ENCODE measurements at places on chromosomes 5 and 9.

- DNase-seq, result no peak
These were observed 35.4 kb downstream of the DOCK8 start for GRCh38 chr9:250039-250438.

GRCh38 chr5:96717874-96718273 lies 55.7 kb downstream of the CAST start:
- DNase-seq, result no peak

- DNase-seq, result no peak
These were observed 27.6 kb downstream of the TPPP start for GRCh38 chr5:665541-665955.

DNA sequence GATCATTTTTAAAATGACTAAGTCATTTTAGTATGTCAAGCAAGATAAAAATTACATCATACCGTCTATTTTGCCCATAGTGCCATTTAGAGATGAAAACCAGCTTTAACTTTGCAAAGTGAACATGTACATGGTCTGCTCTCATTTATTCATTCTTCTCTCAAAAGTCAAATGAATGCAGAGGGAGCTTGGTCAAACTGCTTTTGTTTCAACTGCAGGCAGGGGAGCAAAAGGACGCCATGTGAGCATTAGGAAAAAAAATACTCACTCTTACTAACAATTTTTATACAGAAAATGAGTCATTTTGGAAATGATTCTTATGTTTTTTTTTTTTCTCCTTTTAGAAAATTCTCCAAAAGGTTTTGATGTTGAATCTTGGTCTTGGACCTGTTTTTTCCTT lies 15.7 kb downstream of the SCGB3A1 start:
- DNase-seq, result no peak

DNA sequence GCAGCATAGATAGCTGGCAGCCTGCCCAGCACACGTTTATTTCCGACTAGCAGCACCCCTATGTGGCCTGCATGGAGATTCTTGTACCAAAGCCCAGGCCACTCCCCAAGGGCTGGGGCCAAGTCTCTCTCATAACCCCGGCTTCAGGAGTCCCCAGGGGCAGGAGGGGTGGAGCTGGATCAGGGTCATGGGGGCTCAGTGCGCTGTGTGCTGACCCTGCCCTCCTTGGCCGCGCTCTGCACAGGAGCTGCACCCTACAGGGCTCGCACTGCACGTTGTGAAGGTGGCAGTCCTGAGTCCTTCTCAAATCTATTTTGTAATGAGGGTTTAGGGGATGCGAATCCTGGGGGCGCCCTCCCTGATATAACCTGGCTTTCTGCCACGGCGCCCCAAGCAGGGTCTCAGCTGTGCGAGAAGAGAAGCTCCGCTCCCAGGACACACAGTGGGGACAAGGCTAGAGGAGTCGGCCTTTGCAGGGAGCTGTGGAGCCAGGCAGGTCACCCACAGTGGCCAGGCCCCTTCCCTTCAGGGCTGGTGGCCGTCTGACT lies 28.6 kb downstream of the NKD2 start:
- no peak for DNase-seq

GRCh38 chr9:133490865-133491655 lies 12.2 kb upstream of the SLC2A6 start:
- DNase-seq, result no peak

DNA sequence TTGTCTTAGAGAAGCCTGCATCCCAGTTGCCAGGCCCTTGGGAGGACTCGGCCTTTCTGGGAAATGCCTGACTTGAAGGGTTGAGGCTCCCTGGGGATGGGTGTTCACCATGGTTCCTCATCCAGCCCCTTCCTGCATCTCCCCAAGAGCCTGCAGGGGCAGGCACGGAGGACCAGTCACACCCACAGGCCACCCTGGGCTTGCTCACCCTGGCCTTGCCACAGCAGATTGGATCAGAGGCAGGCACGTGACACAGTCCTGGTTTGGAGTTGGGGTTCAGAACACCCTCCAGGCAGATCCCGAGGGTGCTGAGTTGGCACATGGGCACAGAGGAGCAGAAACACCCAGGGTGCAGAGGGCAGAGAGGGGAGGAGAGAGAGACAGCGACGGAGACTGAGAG lies 286.1 kb downstream of the PBX3 start:
- DNase-seq, result no peak

DNA sequence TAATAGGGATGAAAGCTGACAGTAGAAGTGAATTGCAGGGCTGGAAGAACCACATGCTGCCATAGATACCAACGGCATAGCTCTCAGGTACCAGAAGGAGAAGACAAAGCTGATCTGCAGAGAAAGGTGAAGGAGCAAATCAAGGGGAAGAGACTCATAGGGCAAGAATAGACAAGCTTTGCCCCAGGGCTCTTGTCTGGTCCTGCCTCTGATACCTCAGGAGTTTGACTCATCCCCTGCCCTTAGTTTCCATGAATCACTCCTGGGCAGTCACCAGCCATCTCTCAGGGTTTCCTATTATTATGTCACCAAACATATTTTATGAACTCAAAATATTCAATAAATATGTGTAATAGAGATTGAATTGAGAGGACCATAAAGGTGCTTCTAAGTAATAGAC lies 800.9 kb downstream of the DNAH5 start:
- DNase-seq, result no peak

DNA sequence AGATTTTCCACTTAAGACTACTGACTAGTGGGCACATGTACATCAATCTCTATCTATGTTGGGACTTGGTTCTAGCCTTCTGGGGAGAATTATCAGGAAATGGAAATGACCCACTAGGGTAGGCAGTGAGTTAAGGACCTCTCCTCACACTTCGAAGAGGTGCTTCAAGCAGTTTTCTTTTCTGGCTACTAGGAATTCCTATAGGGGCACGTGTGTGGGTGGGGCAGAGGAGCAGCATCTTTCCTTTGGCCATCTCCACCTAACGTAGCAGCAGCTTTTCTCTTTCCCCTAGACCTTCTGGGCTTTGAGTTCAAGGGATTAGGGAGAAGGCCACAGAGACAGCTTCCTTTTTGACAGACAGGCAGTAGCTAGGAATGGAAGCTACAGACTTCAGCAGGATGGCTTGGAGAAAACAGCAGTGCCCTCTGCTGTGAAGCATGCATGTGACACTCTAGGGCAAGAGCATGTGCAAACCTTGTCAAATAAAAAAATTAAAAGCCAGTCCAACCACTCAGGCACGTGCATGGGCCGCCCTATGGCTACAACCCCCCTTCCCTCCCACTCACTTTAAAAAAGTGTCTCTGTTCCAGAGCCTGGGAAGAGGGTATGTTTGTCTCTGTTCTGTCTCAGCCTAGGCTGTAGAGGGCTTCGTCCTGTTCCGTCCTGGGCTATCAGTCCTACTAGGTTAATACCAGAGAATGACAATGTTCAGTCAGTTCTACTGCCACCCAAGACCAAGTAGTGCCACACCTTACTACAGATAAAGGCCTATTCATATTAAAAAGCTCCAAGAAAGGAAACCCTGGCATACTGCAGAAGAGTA lies 8.7 kb upstream of the GFRA3 start:
- DNase-seq, result no peak

GRCh38 chr9:34559624-34560455 lies 29.7 kb downstream of the CNTFR start:
- DNase-seq, result no peak

GRCh38 chr5:76920491-76920890 lies 32.4 kb upstream of the CRHBP start:
- no peak for DNase-seq

GRCh38 chr5:115599502-115599901 lies 2.8 kb downstream of the TICAM2 start:
- DNase-seq, result no peak

GRCh38 chr5:31767335-31768031 lies 128.6 kb downstream of the PDZD2 start:
- no peak for DNase-seq

- no peak for DNase-seq
These were observed 154.4 kb downstream of the AUH start for GRCh38 chr9:91207397-91207728.

GRCh38 chr9:89543621-89544278 lies 45.8 kb upstream of the SEMA4D start:
- DNase-seq, result no peak

DNA sequence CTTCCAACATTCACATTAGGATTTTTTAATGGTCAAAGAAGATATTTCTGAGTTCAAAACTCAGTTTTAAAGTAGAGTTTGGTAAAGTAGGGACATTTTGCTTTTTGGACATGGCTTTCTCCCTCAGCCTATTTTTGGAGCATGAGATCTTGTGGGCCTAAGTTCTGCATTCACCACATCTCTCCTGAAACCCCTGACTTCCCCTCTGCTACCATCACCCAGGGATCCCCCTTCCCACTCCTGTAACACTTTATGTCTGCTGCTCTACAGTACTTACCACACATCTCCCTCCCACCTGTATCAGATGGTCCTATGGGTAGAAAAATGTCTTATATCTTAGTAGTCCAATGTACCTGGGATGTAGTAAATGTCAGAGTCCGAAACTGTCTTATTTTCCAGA lies 48.2 kb upstream of the JAK2 start:
- DNase-seq, result no peak

DNA sequence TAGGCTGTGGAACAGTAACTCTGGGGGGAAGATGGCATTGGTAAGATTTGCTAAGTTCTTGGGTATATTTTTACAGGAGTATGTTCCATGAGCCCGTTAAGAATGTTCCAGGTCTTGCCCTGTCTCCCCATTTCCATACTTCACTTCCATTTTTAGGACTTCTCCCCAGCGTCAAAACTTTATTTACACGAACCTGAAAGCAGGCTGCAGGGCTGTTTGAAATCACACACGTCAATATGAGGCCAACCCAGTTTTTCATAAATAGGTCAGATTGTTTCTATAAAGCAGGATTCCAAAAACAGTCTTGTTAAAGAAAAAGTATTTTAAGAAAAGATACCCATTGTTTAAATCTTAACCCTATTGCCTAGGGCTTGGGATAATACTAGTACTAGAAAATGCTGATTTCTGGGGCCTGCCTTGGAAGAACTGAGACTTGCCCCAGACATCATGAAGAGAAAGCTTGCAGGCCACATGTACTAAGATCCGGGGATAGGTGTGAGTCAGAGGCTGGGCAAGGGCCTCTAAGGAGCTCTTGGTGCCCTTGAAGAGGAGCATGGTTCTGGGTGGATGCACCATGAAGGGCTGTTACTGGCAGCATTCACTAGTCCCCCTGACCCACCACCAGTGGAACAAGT lies 24.2 kb downstream of the TRIO start:
- DNase-seq, result no peak

- no peak for DNase-seq
These were observed 102.0 kb upstream of the DMAC1 start for GRCh38 chr9:7901621-7902020.

DNA sequence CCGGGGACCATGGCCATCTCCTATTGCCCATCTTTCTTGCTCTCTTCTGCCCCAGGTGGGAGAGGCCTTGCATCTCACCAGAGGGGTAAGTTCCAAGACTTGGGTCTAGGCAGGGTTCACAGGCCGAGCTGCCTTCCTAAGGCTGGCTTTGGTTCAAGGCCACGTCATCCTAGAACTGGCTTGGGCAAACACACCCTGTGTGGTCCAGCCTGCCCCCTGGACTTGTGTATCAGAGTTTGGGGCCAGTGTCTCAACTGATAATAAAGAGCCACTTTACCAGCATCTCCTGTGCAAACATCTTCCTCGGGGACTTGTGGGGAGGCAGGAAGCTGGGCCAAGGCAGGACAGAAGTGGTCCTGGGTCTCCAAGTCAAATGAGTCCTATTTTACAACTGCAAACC lies 17.8 kb downstream of the BOD1 start:
- DNase-seq, result no peak

- DNase-seq, result no peak
These were observed 242.1 kb downstream of the HSPA4 start for GRCh38 chr5:133293960-133294359.

DNA sequence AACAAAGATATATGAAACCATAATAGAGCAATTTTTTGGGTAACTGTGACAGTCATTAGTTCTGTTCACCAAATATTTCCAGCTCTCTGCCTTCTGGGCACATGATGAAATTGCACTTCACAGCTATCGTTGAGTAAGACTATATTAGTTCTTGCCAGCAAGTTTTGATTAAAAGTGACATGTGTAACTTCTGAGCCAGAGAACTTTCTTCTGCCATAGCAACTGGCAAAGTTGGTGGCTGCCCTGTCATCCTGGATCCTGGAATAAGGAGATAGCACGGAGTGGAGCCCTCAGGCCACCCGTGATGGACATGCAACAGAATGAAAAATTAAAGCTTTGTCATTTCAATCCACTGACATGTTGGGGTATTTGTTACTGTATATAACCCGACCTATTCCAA lies 194.4 kb upstream of the VCAN start:
- DNase-seq, result no peak

GRCh38 chr5:5658889-5659465 lies 236.5 kb downstream of the ICE1 start:
- no peak for DNase-seq

- DNase-seq, result no peak
These were observed 487.4 kb upstream of the RIOK2 start for GRCh38 chr5:97670447-97670846.

DNA sequence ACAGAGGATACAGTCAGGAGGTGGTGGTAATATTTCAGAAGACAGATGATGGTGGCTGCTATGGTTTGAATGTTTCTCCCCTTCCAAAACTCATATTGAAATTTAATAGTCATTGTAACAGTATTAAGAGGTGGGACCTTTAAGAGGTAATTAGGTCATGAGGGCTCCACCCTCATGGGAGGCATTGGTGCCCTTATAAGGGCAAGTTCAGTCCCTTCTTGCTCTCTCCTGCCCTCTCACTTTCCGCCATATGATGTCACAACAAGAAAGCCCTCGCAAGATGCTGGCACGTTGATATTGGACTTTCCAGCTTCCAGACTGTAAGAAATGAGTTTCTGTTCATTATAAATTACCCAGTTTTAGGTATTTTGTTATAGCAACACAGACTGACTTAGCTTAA lies 274.9 kb downstream of the PDE4D start:
- DNase-seq, result no peak

- DNase-seq, result no peak
These were observed 209.6 kb downstream of the SEMA6A start for GRCh38 chr5:116365006-116365496.
